ENCODE measurements at places on chromosomes 5 and 9.

- DNase-seq, result no peak
These were observed 15.7 kb downstream of the SLC6A3 start for GRCh38 chr5:1429496-1429895.

GRCh38 chr5:180596115-180596667 lies 4.9 kb upstream of the SCGB3A1 start:
- no peak for DNase-seq

- DNase-seq, result no peak
These were observed 471.3 kb downstream of the TMEM232 start for GRCh38 chr5:110255194-110255593.

DNA sequence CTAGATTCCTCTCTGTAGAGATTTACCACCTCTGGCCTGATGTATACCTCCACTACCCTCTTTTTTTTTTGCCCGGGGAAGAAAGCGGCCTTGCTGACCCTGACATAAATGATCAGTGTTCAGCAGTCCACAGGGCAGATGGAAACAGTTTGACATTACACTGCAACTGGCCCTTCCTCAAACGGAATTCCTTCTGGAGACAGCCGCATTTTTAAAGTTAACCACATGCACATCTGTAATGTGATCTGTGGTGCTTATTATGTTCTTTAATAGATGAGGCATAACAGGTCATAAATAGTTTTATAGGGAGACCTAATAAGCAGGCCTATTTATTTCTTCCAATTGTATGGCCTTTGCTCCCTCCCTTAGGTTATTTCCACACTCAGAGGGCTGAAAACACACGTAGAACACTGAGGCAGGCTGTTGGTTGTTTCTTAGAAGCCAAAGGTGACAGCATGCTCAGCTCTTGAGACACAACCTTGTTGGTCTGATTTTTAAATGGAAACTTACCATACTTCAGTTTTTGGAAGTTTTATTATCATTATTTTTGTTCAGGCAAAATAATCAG lies 84.0 kb upstream of the APC start:
- DNase-seq, result no peak

GRCh38 chr5:115431116-115431515 lies 113.5 kb downstream of the FEM1C start:
- DNase-seq, result no peak

DNA sequence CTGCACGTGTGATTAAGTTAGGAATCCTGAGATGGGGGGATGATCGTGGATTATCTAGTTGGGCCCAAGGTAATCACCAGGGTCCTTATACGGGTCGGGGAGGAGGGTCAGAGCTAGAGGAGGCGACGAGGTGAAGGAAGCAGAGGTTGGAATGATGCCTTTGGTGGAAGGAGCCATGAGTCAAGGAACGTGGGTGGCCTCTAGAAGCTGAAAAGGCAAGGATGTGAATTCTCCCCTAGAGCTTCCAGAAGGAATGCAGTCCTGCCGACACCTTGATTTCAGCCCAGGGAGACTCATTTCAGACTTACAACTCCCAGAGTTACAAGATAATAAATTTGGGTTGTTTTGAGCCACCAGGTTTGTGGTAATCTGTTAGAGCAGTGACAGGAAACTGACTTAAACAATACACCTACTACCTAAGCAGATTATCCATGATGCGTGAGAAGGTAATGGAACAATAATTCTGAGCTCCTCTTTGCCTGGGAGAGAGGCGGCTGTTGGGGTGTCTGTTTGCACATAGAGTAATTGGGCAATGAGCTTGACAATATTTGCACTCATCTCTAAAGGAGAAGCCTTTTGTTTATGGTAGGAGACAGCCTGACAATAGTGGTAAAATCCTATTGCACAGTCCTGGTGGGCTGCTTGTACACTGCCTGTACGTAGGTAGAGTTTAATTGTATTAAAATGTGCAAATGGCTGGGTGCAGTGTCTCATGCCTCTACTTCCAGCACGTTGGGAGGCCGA lies 129.3 kb upstream of the IER5L start:
- no peak for DNase-seq

- no peak for DNase-seq
These were observed 86.6 kb downstream of the GABRA1 start for GRCh38 chr5:161934486-161934885.

DNA sequence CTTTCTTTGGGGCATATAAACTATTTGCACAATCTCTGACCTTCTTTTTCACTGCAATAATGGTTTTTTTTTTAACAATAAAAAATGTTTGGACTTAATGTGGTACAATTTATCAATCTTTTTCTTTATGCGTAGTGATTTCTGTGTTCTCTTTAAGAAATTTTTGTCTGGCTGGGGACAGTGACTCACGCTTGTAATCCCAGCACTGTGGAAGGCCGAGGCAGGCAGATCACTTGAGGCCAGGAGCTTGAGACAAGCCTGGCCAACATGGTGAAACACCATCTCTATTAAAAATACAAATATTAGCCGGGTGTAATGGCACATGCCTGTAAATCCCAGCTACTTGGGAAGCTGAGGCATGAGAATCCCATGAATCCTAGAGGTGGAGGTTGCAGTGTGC lies 72.3 kb downstream of the STK32A start:
- DNase-seq, result no peak
